ENCODE measurements at places on chromosomes 5 and 9.

- peak; percentile 57 for DNase-seq
Measured at GRCh38 chr9:93096131-93096802, at the start of gene CARD19. Gene CARD19, plus strand, starts transcription at chr9:93096217. Its CDS starts 129 bp downstream, at chr9:93096346.

GRCh38 chr9:110895147-110895905 is 142.9 kb downstream of the LPAR1 start:
- DNase-seq, result no peak

DNA sequence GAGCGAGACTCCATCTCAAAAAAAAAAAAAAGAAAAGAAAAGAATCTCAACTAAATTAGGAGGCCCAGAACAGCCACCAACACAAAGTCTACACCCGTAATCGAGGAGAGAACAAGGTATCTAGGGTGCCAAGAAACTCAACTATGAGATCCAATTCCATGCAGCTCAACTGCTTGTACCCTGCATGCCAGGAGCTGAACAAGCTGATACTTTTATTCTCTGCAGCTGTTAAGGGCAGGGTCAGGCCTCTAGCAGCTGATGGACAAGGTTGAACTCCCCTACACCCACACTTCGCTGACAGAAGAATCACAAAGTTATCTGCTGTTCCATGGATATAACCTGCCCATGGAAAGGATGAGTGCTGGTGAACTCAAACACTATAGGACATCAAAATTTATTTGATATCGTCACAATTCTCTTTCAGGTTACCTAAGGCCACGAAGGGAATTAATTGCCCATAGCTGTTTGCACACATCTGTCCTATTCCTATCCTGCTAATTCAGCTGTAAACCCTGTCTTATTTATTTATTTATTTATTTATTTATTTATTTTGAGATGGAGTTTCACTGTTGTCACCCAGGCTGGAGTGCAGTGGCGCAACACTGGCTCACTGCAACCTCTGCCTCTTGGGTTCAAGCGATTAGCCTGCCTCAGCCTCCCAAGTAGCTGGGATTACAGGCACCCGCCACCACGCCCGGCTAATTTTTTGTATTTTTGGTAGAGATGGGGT is 20.7 kb downstream of the UBAP2 start:
- DNase-seq, result no peak

DNA sequence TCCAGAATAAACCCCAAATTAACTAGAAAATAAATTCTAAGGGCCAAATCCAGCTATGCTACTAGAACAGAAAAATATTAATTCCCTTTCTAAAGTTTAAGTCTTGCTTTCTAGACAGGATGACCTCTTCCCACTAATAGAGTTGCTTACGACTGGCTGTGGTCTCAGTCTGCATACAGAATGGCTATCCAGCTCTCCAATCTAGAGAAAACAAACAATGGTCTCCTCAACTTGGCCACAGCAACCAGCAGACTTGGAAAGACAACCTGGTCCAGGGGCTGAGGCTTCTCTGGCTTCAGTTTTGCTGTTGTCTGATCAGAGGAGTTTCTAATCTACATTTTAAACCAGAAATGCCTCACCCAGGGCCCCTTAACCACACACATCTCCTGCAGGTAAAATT is 28.9 kb downstream of the RASEF start:
- DNase-seq, result no peak

GRCh38 chr5:107387526-107388140 is 283.1 kb downstream of the EFNA5 start:
- no peak for DNase-seq

GRCh38 chr5:43316421-43316820 is 3.2 kb upstream of the HMGCS1 start:
- DNase-seq, result no peak

GRCh38 chr5:85278193-85278592 is 893.5 kb upstream of the EDIL3 start:
- DNase-seq, result no peak

DNA sequence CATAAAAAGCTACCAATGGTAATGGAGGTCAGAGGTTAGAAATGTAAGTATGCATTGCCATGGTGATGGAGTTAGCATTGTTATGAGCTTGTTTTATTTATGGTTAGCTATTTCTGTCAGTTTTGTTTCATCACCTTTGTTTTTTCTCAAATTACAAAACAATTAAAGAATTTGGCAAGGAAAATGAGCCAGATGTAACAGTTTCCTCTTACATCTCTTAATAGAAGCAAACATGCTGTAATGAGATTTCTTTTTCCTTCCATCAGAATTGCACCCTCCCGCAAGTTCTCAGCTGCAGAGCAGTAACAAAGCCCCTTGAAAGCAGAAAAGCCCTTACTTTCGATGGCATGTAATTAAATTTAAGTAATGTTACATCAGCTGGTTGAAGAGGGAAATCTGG is 233.0 kb downstream of the SGCD start:
- DNase-seq, result no peak

GRCh38 chr5:82644766-82645165 is 366.6 kb upstream of the RPS23 start:
- no peak for DNase-seq

GRCh38 chr9:106051545-106051944 is 357.2 kb downstream of the TMEM38B start:
- DNase-seq, result no peak

- DNase-seq, result no peak
Measured at GRCh38 chr5:60578315-60578714, 121.7 kb downstream of the DEPDC1B start.

DNA sequence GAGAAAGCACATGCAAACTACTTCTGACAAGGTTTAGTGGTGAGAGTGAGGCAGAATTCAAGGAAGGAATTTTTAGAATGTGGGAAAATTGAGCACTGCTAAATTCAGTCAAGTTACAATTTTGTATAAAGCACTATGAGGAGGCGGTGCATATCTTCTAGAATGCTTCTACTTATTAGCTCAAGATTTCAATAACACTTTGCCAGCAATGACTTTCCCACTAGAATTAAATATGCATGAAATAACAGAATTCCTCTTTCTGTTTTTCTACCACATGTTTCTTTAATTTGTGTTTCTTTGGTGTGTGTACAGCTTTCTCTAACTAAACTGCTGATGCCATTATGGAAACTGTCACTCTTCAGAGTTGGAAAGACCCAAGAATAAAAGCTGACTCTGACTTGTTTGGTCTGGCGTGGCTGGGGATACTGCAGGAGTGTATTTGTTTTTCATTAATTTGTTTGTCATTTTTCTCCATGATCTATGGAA is 163.5 kb downstream of the ARSB start:
- no peak for DNase-seq

- DNase-seq, result no peak
Measured at GRCh38 chr9:76898786-76899185, 7.1 kb downstream of the PRUNE2 start.

- DNase-seq, result no peak
Measured at GRCh38 chr9:37575511-37575914, 667 bp downstream of the FBXO10 start.

DNA sequence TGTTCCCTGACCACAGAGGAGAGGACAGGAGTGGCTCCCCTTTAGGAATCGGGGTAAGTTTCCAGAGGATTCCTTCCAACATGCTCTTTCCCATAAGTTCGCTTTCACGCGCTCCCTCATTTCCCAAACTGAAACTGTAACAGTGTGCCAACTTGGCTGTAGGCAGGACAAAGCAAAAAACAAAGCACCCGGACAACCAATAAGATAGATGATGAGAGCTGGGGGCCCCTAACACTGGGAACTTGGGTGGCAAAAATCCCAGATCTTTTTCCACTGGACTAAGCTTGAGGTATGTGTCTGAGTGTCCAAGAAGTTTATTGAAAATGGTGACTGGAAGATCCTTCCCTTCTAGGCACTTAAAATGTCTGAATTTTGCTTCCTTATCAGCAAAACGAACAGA is 258.7 kb upstream of the IL12B start:
- no peak for DNase-seq

GRCh38 chr5:150783422-150783928 is 4.9 kb downstream of the SMIM3 start:
- no peak for DNase-seq

GRCh38 chr5:72040513-72040912 is 66.8 kb upstream of the MAP1B start:
- no peak for DNase-seq

DNA sequence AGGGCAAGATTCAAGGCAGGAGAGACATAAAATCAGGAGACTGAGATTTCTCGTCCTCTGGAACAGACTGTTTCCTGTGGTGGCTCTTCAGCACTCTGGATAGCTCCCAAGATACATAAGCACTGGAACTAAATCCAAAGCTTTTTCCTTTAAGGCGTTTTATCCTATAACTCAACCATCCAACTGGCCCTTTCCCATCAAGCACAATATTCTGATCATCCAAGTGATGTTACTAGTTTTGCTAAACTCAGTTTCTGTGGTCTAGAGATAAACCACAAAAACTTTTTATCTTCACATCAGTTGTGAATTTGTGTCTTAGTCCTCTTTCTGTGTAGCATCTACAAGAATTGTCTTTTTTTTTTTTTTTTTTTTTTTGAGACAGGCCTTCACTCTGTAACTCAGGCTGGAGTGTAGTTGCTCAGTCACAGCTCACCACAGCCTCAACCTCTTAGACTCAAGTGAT is 299.4 kb downstream of the COX7C start:
- DNase-seq, result no peak

- DNase-seq, result no peak
Measured at GRCh38 chr9:91992461-91993041, 42.5 kb upstream of the ROR2 start.

- peak; percentile 66 for DNase-seq
Measured at GRCh38 chr9:27351438-27351837, 54.5 kb upstream of the EQTN start.

DNA sequence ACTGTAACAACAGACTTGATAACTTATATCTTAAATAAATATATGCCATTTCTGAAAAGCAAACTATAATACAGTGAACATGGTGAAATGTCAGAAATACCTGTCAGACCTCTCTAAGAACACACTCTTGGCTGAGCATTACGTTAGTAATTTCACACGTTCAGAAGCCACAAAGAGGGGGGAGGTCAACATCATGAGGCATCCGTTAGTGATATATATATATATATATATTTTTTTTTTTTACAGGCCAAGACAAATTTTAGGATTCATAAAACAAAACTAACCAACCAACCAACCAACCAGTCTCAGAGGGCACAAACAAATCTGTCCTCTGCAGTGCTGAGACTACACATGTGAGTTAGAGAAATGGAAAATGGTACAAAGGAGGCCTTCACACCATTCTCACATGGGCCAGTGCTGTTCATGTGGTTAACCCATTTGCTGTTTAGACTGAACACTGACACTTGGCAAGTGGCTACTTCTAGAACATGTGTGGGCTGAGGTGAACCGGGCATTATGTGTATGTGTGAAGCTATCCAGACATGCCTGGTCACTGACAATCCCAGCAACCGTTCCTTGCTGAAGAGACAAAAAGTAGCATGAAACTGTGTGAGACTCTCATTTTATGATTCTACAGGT is 54.5 kb downstream of the ELL2 start:
- DNase-seq, result no peak

- DNase-seq, result no peak
Measured at GRCh38 chr5:61371474-61371873, 39.4 kb downstream of the ZSWIM6 start.

- DNase-seq, result no peak
Measured at GRCh38 chr5:72106817-72107130, 501 bp upstream of the MAP1B start.

DNA sequence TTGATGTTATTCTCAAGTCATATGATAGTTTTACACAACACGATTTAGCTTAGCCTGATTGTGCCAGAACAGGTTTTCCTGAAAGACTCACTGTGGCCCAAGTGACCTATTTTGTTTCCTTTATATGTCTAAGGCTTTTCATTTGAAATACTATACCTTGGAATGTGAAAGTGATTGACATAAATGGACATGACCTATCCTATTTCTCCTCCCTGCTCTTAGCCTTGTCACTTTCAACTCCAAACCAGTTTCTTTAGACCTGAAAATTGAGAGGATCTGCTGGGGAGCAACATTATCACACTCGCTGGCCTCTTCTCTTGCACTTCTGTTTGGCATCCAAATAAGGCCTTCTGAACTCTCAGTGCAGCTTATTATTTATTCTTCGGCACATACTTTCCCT is 496.8 kb downstream of the MAT2B start:
- DNase-seq, result no peak

DNA sequence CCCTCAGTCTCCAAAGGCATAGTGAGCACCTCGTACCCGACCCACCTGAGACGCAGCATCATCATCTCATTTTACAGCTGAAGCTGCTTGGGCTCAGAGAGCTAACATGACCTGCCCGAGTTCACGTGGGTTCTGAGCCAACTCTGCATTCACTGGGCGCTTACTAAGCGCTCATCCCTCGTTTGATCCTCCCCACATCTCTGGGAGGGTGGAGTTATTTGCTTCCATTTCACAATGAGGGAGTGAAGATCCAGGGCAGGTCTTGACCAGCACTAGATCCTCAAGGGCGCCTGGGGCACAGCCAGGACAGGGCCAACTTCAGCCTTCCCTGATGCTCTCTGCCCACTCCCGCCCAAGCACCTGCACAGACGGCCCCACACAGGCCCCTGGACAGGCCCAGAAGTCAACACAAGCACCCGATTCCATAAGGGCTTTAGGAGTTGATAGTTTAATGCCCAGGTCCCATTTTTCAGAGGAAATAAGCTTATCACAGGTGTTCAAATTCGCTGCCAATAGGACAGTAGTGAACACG is 80.8 kb downstream of the HRH2 start:
- no peak for DNase-seq

GRCh38 chr5:180974612-180975315 is 13.9 kb upstream of the BTNL3 start:
- no peak for DNase-seq

DNA sequence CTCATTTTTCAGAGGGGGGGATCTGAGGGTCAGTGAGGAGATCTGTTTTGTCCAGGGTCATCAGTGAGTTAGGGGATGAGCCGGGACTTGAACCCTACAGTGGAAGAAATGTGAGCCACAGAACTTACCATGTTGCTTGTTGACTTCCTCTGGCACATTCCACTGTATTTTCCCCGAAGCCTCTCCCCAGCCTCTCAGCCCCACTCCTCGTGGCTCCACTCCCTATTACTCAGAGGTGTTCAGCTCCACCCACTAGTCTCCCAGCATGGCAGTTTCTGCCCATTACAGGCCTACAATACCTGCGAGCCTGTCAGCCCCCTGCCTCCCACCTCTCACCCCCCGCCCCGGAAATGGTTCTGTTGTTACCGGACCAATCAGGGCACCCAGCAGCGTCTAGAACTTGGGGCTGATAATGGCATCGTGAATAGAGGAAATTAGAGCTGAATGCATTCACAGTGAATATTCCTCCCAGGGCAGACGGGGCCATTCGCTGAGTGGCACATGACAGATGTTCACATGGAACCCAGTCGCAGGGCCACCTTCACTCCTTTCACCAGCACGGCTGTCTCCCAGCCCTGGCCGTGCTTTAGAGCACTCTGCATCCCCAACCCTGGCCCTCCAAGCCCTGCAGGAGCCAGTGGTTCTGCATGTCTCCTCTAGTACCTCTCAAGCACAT is 81.6 kb downstream of the KCNIP1 start:
- no peak for DNase-seq

DNA sequence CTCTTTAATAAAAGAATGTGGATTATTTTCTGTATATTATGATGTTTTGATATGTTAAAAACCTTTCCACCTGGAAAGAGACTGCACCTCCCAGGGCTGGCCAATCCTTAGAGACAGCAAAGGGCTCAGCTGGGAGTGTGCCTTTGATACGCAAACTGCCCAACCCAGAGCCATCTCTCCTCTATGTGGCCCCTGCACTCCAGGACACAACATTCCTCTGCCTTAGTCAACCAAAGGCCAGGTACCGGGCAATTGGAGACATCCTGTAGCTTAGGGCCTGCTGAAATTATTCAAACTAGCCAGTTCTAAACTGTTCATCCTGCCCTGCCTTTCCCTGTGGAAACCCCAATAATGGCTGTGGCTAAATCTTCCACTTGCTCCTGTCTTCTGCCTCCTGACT is 5.0 kb upstream of the HSPB3 start:
- no peak for DNase-seq

GRCh38 chr9:137194388-137194787 is 5.9 kb downstream of the SSNA1 start:
- DNase-seq, result peak; percentile 82
